ENCODE measurements at places on chromosomes 3 and 15.

DNA sequence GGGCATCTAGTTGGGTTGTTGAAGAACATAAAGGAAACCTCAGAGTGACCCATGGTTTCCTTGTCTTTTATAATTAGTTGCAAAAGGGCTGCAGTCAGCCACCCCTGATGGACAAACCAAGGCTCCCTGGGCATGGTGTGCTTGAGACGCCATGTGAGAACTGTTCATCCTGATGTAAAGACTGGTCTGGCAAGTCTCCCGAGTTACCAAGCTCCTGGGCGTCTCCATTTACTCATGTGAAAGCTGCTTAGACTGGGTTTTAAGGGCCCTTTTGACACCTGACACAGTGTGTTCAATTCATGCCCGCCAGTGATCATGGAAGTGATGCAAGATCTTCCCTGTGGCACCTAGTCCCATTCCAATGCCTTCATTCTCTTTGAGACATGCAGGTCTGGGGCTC lies 49.4 kb downstream of the GRK7 start:
- no peak for ATAC-seq

DNA sequence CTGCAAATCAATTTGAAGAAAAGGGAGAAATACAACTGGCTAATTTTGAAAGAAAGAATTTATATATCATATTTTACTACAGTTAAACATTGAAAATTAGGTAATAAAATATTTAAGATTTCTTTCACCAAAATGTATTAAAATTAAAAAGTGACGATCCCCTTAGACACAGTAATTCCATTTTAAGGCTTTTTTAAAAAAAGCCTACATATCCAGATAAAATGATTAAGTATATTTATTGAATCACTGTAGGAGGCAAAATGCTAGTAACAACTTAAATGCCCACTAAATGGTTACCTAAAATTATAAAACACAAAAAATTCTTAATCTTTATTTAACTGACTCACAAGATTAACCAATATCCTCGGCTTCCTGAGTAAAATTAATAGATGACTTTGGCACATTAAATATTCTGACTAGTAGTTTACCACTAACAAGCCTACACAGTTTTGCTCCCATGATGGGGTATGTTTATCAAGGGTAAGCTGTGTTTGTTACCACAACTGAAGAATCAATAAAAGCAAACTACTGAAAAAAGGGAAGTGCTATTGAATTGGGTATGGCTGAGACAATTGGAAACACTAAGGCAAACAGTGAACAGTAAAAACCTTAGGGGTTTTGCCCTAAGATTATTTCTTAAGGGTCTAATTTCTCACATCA lies 28.4 kb downstream of the ANKRD28 start:
- no peak for ATAC-seq

DNA sequence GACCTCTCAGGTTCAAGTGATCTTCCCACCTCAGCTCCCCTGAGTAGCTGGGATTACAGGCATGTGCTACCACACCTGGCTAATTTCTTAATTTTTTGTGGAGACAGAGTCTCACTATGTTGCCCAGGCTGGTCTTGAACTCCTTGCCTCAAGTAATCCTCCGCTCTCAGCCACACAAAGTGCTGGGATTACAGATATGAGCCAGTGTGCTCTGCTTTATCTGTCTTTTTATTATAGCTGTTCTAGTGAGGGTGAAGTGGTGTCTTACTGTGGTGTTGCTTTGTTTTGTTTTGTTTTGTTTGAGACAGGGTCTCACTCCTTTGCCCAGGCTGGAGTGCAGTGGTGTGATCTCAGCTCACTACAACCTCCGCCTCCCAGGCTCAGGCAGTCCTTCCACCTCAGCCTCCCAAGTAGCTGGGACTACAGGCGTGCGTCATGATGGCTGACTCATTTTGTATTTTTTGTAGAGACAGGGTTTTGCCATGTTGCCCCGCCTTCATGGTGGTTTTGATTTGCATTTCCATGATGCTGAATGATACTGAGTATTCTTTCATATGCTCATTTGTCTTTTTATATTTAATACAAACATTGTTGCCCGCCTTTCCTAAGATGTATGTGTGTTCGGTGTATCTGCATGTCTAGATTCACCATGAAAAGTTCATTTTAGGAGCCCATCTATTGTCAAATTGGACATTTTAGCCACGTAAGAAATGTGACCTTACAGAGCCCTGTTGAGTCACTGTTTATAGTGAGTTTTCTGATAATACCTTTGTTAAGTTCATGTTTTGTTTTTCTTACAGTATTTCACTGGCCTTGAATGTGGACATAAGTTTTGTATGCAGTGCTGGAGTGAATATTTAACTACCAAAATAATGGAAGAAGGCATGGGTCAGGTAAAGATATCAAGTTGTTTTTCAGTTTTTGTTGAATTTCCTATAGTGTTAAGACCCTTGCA lies 80.6 kb downstream of the ARIH1 start:
- peak; percentile 99 for ATAC-seq

- no peak for ATAC-seq
These were observed 95.0 kb upstream of the LIMD1 start for GRCh38 chr3:45499529-45499928.

- no peak for ATAC-seq
These were observed 26.3 kb upstream of the THRB start for GRCh38 chr3:24520976-24521419.

DNA sequence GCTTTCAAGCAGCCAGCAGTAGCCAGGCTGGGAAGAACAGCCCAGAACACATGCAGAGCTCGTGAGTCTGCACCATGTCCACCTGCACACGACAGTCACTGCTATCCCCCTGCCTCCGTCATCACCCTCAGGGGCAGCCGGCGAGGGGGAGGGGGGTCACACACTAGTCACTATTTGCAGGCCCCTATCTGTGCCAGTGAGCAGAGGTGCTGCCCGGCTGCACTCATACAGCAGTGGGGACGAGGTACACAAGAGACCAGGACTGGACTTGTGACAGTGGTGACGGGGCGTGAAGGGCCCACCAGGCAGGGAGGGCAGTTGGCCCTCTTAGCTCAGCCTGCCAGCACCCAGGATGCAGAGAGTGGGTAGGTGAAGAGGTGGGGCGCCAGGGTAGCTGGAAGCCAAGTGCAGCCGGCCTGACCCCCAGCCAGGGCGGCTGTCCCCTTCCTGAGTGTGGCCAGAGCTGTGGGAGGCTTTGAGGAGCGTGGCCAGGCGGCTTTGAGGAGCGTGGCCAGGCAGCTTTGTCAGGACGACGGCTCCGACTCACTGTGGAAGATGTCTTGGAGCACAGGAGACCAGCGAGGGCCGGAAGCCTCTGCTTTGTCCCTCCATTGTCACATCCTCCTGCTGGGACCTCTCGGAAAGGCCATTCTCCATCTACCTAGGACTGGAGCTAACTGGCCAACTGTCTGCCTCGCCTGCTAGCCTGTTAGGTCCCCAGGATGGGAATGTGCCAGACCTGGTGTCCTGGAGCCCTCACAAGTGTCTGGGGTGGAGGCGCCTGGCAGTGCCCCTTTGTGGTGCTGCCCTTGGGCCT lies 52.1 kb upstream of the FGD5 start:
- ATAC-seq: no peak

GRCh38 chr3:29751647-29752314 lies 470.9 kb downstream of the RBMS3 start:
- ATAC-seq: no peak

DNA sequence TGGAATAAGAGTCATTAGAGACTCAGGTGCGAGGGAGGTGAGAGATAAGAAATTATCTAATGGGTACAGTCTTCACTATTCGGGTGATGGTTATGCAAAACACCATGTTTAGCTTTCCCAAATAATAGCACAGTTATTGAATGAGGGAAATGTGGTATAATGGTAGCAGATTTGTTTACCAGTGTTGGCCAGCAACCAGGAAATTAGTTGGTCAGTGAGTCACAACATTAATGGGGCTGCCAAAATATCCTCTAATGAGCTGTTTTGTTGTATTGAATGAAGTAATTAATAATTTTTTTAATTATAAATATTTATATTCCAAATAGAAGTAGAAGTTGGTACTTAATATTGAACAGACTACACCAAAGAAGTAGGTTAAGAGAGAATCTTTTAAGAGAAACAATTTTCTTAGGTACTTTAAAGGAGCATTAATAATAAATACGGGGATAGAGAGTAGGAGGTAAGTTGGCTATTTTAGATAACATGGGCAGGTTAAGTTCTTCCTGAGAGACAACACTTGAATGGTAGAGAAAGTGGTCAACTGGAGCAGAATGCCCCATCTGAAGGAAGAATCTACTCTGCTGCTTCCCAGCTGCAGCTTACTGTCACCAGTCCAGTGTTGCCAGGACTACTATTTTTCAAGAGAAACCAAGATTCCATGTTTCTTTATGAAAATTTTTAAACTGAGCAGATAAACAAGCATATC lies 218.8 kb downstream of the UBE2E2 start:
- no peak for ATAC-seq

- no peak for ATAC-seq
These were observed 490.7 kb downstream of the GBE1 start for GRCh38 chr3:81270603-81271379.

GRCh38 chr3:159813822-159814531 lies 174.7 kb upstream of the IL12A start:
- ATAC-seq: no peak

GRCh38 chr15:64634027-64634426 lies 141.4 kb downstream of the RBPMS2 start:
- peak; percentile 86 for ATAC-seq

DNA sequence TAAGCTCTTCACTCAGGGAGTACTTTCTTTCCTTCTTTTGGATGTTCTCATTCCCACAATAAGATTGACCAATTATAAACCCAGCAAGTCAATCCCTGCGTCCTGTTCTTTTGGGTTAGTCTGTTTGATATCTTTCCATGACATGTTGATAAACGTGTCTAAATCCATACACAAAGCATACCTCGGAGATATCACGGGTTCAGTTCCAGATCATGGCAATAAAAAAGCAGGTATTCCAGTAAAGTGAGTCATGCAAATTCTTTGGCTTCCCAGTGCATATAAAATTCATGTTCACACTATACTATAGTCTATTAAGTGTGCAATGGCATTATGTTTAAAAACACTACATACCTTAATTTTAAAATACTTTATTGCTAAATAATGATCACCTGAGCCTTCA lies 667.7 kb downstream of the MAGI1 start:
- ATAC-seq: no peak

- no peak for ATAC-seq
These were observed 318.0 kb downstream of the FGF12 start for GRCh38 chr3:192409201-192409837.

DNA sequence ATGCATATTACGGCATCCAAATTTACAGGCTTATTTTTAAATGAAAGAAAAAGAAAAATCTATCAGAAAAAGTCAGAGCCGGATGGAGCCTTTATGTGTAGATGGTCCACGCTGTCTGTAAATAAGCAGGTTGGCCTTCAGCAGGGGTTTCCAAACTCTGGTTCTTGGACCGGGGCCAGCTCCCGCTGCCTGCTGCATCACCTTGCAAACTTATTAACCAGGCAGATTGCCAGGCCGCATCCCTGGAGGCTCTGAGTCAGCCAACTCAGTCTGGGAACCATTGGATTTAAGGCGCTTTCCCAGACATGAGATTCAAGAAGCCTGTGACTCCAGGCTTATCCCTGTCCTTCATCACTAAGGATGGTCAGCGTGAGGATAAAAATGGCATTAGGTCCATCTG lies 212.4 kb downstream of the OPA1 start:
- ATAC-seq: no peak

DNA sequence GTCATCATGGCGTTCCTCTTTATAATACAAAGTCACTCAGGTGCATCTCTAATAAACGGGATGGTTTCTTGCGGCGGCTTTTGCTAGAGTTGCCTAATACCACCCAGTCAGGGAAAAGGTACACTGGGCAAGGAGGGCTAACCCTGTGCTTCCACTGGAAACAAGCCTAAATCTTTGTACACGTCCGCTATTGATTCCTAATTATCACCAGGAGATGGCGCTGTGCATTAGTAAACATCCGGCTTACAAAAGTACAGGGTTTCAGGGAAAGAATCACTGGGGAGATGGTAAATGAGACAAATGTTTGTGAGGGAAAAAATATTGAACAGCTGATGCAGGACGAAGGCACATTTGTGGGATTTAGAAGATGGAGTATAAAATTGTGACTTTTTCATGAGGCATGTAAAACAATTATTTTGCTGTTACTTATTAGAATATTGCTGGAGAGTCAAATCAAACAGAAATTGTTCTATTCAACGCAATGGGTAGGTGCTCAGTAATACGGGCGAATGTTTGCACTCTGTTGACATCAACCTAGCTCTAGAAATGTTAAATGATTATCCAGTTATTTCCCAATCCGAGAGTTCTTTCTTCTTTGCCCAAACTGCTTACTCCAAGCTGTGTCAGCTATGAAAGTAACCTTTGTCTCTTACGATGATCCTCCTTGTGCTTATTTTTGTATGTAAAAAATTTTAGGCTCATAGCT lies 50.6 kb downstream of the GMNC start:
- ATAC-seq: no peak

DNA sequence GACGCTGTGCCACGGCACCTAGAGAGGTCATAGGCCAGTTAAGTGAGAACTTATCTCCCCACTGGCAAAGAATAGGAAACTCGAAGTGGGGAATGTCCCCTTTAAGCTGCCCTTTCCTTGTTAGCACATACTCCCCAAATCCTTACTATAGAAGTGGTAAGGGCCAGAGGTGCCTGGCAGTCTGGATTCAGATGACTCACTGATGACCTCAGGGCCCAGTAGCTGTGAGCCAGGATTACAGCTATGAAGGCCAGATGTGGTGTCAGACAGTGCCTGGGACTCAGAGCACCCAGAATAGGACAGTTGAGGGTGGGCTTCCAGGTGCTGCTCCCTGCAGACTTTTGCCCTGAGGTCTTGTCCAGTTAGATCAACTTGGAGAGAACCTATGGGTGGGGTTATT lies 37.7 kb downstream of the PDIA5 start:
- ATAC-seq: no peak

DNA sequence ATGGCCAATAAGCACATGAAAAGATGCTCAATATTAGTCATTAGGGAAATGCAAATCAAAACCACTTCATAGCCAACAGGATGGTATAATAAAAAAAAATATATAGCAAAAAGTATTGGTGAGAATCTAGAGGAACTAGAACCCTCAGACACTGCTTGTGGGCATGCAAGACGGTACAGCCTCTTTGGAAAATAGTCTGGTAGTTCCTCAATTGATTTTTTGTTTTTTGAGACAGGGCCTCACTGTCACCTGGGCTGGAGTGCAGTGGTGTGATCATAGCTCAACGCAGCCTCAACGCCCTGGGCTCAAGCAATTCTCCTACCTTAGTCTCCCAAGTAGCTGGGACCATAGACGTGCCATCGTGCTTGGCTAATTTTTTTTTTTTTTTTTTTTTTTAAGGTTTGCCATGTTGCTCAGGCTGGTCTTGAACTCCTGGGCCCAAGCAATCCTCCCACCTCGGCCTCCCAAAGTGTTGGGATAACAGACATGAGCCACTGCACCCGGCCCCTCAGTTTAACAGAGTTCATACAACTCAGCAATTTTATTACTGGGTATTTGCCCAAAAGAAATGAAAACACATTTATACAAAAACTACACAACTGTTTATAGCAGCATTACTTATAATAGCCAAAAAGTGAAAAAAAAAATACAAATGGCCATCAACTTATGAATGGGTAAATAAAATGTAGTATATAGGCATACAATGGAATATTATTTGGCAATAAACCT lies 5.1 kb downstream of the PRC1 start:
- no peak for ATAC-seq

- ATAC-seq: no peak
These were observed 477.1 kb downstream of the EPHB1 start for GRCh38 chr3:135272026-135272669.

- no peak for ATAC-seq
These were observed 279.4 kb upstream of the TLE3 start for GRCh38 chr15:70376929-70377691.
